ENCODE measurements at places on chromosomes 13 and 19. TPM values are rescaled to one million over a fixed set of nuclear protein-coding genes. Genes with fewer than 3 reads are reported as not detected.
A peak's percentile ranks its signal among the peaks of the same experiment; 100 is the strongest.

GRCh38 chr13:28528848-28529247 is 33.9 kb upstream of the FLT1 start:
- DNase-seq = no peak

DNA sequence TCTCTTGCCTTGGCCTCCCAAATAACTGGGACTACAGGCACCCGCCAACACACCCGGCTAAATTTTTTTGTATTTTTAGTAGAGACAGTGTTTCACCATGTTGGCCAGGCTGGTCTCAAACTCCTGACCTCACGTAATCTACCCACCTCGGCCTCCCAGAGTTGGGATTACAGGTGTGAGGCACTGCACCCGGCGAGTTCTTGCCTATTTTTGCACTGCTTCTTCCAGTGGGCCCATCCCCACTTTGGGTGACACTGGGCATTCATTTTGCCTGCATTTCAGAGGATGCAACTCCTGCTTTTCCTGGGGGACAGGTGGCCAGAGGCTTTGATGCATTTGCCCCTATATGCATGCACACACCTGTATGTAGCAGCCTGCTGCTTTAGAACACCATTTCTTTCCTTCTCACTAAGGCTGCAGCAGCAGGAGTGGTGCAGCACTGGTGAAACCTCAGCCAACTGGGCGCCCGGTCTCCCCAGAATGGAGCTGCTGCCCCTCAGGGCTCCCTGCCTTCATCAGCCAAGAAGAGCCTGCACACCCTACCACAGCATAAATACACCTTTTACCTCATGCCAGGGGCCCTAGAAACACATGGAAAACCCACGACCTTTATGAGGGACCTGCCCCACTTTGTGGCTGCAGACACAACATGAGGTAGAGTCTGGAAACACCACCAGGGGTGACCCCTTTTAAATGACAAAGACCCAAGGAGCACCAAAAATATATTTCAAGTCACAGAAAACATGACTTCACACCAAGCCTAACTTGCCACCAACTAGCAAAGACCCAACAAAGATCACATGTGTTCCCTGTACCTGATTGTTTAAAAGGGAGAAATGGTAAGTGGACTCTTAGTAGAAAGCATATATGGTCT is 36.8 kb upstream of the POP4 start:
- no peak for DNase-seq

GRCh38 chr19:40512473-40513344 is 45.9 kb downstream of the SPTBN4 start:
- peak; percentile 34 for DNase-seq

DNA sequence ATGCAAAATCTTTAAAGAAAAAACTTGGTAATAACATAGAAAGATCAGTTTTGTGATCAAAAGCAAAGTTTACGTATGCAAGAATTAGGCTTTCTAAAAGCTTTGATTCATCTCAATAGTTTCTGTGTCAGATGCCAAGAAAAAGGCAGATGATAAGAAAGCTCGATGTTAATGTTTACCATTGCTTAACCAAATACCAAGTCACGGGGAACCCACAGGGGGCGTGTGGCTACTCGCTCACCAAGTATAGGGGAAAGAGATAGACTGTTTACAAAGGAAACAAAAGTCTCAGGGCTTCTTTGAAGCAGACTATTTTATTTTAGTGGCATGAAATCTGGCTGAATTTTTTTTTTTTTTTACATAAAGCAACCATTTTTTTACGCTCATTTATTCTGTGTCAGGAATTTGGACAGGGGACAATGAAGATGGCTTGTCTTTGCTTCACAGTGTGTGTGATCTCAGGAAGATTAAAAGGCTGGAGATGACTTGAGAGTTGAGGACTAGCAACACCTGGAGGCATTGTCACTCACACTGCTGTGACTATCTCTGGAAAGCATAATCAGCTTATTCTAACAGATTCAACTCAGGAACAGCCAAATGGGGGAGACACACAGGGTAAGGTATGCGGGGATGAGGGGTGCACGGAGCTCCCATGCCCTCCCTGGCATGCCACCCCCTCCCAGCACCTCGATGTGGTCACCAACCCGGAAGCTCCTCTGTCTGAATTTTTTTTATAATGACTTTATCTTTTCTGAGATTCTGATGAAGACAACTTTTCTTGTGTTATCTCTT is 24.9 kb downstream of the RCBTB1 start:
- DNase-seq = peak; percentile 68

GRCh38 chr19:19873381-19873780 is 7.7 kb downstream of the ZNF253 start:
- DNase-seq = no peak

SBNO2 gene
- total RNA-seq = 55.8 TPM

DNA sequence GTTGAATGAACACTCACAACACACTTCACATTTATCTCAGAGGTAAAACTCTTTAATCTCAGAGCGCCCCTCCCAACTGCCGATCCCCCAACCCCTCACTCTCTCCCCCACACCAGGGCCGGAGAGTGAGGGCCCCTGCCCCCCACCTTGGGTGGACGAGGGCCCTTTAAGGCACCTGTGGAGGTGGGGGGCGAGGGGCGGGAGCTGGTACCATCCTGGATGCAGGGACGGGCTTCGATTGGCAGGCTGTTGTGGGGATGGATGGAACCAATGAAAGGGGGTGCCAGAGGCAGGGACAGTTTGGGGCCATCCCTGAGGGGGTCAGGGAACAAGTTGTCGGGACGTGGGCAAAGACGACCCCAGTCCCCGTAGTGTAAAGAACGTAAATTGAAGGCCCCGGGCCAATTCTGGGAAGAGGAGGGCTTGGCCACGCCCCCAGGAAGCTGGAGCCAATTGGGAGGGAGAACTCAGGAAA is 1.7 kb upstream of the PNKP start:
- no peak for DNase-seq

DNA sequence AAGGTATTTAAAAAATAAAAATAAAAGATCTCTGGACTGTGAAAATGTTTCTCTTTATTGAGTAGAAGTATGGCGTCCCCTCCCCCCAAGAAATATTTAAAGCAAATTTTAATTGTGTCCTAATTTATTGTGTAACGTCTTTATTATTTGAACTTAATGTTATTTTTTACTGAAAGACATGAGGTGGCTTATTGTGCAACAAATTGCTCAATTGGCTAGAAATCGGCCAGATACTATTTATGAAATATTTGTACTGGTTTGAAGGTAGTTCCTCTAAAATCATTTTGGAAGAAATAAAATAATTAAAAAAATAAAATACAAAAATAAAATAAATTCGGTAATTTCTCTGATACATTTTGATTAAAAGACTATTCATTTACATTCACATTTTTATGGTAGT is 162.3 kb downstream of the DACH1 start:
- no peak for DNase-seq

DNA sequence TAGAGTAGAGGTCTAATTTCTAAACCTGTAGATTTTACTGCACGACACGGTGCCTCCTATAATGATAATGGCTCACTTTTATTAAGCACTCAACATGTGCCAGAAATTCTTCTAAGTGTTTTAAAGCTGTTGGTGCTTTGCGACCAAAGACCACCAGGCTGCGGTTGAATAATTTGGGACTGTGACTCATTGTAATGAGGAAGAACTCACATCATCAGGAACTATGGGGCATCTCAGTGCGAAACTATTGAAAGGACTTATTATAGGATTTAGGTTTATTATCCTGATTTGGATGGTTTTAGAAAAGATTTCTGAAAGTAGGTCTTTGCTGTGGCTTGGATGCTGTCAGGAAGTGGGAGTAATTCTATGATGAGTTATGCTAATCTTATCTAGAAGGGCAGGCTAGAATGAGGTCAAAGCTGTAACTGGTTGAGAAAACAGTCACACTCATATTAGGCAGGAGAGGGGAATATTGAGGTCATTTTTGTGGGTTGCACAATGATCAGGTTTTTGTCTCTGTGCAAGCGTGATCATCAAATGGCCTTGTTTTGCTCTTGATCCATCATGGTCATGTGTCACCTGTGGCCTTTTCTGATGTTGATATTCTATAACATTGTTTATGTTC is 266.8 kb downstream of the PCDH20 start:
- DNase-seq = no peak

DNA sequence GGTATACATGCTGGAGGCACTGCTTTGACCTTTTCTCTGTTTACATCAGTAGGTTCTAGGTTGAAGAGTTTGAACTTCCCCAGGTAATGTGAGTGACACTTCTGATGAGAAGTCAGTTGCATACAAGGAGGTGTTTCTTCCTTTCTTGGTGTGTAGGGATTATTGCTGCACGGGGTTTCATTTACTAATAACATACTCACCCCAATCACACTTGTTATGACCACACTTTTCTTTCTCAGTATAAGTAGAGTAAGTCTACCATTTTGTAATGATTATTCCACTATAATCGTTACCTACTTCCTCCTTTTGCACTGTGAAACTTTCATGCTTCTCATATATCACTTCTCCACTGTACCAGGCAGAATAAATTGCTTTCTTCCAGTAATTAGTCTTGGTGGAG is 138.0 kb downstream of the TNFSF13B start:
- DNase-seq = no peak

DNA sequence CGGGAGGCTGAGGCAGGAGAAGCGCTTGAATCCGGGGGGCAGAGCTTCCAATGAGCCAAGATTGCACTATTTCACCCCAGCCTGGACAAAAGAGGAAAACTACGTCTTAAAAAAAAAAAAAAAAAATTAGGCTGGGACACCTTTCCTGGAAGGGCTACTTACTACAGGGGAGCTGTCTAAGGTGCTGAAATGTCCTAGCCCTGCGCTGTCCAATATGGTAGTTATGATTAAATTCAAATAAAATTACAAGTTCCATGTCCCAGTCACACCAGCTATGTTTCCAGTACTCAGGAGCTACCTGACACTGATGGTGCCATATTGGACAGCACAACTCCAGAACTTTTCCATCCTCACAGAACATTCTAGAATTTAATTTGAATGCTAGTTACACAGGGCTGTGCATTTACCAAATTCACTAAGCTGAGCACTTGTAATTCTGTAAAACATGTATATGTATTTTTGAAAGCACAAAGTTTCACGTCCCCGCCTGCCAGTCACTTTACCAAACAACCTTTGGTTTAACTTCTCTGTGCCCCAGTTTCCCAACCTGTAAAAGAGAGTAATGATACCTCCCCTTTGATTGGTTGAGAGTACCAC is 9.2 kb upstream of the ZSCAN22 start:
- DNase-seq = peak; percentile 66

GRCh38 chr19:5784581-5785147 is at the start of gene PRR22:
Gene PRR22, minus strand, starts transcription at chr19:5784746. Its CDS starts 86 bp downstream, at chr19:5784660.
- no peak for DNase-seq

- no peak for DNase-seq
Observed at GRCh38 chr13:30373727-30374126, 48.6 kb upstream of the UBE2L5 start.

DNA sequence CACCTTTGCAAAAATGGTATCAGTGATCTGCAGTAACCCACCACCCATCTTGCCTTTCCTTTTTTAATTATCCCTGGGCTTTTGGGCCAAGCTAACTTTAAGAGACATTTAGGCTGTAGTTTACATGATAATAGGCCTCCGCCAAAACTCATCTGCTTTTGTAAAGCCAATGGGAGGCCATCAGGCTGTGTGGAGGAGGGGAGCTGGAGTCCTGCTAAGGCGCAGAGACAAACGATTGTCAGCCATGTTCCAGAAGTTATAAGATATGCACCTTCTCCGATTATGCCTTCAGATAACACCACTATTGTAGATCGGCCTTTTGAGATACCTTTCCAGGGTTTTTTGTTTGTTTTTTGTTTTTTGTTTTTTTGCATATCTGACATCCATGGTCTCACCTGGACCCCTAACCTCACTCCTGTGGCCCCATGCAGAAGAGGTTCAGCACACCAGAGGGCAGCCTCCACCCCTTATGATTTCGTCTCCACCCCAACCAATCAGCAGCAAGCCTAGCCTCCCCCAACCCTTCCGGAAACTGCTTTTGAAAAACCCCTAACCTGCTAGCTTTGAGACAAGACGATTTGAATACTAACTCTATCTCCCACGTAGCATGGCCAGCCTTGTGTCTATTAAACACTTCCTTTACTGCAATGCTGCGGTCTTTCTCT is 113.9 kb upstream of the UBL3 start:
- DNase-seq = no peak

POLR2I gene
- total RNA-seq = 97.6 TPM

KIR2DL4 gene
- total RNA-seq = not detected

OR10H1 gene
- not detected for total RNA-seq

ZNF418 gene
- 8.4 TPM for total RNA-seq

- DNase-seq = no peak
Observed at GRCh38 chr13:80458543-80458942, 117.6 kb upstream of the SPRY2 start.
